IMR-90 (cell line): ENCODE measurements at places on chromosomes 5 and 9. TPM values are rescaled to one million over a fixed set of nuclear protein-coding genes. Genes with fewer than 3 reads are reported as not detected.

- DNase-seq: no peak
Observed at GRCh38 chr5:177373806-177374205, 10.4 kb upstream of the SLC34A1 start.

DNA sequence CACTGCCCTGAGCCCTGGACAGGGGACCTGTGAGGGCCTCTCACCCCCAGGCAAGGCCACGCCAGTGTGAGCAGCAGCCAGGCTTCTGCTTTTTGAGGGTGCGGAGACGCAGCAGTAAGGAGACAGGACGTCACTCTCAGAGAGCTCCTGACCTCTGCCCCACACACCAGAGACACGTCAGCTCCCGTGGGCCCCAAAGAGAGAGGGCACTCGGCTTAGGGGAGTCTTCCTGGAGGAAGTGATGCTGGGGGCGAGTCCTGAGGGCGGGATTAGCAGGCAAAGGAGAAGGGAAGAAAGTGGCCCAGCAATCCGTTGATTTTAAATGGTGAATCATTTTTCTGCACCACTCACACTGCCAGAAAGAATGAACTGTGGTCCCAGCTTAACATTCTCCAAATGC, 24.0 kb upstream of the SLC9A3 start:
- peak; percentile 19 for DNase-seq

GRCh38 chr5:170470808-170471404, 32.9 kb upstream of the KCNIP1 start:
- DNase-seq: no peak

DNA sequence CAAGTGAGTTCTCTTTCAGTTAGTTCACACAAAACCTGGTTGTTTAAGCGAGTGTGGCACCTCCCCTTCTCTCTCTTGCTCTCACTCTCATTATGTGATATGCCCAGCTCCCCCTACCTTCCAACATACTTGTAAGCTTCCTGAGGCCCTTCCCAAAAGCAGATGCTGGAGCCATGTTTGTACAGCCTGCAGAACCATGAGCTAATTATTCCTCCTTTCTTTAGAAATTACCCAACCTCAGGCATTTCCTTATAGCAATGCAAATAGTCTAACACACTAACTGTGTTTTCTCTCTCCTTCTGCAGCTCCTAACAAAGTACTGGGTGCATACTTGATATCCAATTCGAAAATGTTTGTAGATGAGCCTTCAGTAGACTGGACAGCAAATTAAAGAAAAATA, 62.7 kb downstream of the TRIM32 start:
- no peak for DNase-seq

FOXD1 gene
- 3.2 and 6.4 TPM in 2 replicates for total RNA-seq
